Activated naive CD4-positive, alpha-beta T cell (primary cell): ENCODE measurements at places on chromosomes 6 and 20.
A peak's percentile ranks its signal among the peaks of the same experiment; 100 is the strongest.

DNA sequence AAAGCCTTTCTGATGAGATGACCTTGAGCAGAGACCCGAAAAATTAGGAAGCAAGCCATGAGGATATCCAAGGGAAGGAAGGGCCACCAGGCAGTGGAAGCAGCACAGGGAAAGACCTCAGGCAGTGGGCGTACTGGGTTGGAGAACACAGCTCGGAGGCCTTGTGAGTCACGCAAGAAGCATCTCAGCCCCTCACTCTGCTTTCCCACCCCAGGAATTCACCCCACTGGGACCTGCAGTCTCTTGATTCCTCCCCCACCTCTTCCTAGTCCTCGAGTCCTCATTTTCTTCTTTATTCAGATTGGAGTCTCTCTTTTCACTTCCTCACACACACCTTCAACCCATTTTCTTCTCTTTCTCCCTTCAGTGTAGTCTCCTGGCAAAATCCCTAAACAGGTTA, 27.0 kb downstream of the RPRD1B start:
- no peak for DNase-seq

GRCh38 chr6:161273274-161273751, 548 bp downstream of the AGPAT4 start:
- DNase-seq: peak; percentile 17

DNA sequence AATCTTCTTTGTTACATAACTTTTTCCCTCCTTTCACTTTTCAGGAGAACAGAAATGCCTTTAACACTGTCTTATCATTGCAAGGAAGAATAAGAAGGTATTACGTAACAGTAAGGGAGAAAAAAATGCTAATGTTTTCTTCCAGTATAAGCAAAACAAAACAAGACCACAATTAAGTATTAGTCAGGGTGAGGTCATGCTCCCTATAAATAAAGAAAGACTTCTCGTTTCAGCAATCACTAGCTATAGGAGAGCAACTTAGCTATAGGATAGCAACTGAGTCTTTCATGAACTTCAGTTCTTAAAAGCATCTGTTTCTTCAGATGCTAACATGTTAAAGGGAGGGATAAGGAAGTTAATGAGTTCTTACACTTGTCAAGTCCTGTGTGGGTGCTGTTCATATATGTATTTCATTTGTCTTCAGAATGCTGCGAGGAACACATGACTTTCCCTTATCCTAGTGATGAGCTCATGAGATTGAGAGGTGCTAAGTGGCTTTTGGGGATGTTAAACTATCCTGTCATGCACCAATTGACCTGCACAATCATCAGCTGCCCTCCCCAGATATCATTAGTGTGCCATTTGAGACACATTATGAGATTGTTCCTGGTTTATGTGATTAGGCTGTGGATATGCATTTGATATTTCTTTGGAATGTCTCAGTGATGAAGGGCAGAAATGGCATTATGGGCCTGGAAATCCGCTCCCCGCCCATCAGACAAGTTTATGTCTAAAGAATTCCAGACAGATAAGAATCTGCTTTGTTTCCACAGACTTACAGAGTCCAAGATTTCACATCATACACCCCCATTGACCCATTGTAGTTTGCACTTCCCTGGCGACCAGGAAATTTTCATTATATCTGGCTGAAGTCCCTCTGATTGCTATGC, 37.5 kb downstream of the LAMA4 start:
- DNase-seq: no peak

- no peak for DNase-seq
These were observed 42.0 kb upstream of the BPIFA2 start for GRCh38 chr20:33125983-33126382.

DNA sequence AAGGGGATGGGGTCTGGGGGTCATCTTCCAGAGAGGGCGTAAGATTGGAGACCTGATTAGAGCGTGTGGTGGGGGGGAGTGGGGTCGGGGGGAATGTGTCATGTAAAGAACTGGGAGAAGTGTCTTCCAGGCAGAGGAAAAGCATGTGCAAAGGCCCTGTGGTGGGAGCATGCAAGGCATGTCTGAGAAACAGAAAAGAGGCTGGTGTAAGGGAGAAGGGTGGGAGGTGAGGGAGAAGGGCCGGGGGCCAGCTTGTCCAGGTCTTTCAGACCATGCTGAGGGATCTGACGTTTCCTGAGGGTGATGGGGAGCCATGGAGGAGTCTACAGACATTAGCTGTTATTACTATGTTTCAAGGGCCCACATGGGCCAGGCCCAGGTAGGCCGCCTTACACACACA, 30.4 kb upstream of the FKBP1A start:
- no peak for DNase-seq

DNA sequence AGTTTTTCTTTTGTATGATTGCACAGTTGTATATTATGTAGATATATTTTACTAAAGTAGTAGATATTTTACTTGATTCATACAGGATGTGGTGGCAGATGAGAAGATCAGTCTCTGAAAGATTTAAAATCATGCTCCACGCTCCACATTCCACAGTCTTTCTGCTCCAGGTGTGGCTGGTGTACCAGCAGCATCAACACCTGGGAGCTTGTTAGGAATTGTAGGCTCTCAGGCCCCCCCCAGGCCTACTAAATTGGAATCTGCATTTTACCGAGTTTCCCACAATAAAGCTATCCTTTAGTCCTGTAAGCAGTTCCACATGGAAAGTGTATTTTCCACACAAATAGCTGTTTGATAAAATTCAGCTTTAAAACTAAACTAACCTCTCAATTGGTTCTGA, 537.4 kb downstream of the BCKDHB start:
- DNase-seq: no peak

DNA sequence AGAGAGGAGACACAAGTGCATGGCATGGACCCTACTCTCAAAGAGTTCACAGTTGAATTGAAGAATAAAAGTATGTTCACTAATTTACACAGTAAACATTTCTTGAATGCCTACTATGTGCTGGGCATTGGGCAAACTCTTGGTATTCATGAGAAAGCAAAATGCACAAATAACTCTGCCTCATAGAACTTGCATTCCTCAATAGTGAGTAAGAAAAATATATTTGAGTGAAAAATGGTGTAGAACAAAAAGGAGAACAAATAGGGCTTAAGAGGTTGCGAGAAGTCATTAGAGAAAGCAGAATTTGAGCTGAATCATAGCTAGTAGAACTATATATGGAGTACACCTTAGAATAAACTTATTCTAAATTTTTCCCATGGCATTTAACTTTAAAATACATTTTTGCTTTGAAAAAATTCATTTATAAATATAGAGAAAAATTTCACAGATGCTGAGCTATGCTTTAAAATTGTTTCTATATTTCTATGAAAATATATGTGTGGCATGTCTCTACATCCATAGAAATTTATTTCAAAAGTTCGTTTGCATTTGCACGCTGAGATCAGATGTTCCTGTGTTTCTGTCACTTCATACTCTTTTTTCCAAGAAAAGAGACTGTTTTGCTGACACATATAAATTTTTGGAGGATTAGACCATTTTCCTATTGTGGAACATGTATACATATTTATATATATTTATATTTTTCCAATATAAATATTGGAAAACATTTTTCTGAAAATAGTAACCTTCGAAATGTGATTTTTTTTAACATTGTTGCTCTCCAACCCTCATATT, 236.1 kb downstream of the KCNQ5 start:
- no peak for DNase-seq

DNA sequence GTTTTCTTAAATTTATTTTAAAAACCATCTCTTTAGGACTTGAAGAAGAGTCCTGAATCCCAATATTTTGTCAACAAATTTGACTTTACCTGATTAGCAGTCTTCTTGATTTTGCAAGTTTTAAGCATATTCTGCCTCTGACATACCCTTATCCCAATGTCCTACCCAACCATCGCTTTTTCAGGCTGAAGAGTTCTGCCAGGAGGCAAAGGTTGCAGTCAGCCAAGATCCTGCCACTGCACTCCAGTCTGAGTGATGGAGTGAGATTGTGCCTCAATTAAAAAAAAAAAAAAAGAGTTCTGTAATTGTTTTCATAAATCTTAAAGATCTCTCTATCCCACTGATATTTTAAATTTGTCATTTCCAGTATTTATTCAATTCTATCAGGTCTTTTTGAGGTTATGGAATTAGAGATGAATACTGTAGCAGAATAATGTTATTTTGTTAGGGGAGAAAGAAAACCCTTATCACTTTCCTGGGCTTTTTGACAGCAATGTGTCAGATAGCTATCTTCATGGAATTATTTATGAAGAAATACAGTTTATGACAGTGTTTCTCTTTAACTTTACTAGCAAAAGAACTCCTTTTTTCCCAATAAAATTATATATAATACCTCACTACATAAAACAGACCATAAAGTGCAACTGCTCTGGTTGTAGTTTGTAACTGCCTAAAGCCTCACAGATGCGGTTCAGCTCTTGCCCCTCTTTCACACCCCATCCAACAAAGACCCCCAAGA, 78.2 kb downstream of the IBTK start:
- no peak for DNase-seq

DNA sequence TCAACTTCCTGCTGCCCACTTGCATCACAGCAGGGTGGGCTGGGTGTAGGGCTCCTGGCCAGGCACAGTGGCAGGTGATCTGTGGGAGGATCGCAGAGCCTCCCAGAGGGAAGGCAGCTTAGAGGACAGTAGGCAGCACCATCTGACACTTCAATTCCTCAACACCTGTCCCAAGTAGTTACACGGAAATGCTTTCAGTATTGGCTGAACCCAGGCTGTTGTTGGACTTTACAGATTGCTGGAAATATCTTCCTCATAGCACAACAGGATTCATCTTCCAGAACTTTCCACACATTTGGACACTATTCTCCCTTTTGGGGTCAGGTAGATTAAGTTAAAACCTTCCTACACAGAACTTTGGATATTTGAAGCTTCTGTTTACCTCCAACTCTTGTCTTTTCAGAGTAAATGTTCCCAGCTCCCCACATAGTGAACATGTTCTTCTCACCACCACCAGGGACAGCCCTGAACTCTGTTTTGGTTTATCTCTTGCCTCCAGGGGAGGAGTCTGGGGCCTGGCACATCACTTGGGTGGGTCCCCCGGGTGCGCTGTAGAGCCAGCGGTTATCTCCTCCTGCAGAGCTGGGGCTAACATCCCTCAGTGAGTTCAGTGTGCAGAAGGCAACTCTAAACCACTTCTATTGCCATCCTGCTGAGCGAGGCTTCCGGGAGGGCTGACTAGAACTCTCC, 3.5 kb upstream of the SLC22A2 start:
- DNase-seq: no peak

- DNase-seq: no peak
These were observed 65.2 kb downstream of the CDS2 start for GRCh38 chr20:5191829-5192569.

GRCh38 chr20:54515793-54516628, 40.6 kb downstream of the DOK5 start:
- no peak for DNase-seq

DNA sequence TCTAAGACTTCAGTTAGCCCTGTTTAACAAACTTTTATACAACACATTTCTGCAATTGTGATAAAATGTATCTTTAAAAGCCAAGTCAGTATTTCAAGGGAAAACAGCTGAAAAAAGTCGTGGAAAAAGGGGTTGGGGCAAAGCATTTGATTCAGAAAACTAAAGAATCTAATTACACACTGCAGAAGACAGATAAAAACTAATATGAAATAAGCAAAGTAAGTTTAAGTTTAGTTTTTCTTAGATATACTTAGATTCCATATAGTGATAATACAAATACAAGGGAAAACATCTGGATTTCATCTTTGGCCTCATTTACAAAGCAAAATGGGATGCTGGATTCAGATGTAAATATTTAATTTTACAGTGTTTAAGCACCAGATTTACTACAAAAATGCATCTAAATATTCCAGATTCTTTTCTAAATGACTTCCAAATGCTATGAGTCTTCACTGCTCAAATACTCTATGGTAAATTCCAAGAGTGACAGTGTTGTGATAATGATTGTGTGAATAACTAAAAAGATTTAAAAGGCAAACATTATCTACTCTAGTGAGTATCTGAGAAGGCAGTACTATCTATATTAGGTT, 1.5 kb upstream of the ADNP start:
- no peak for DNase-seq

- no peak for DNase-seq
These were observed 137.7 kb downstream of the INSM1 start for GRCh38 chr20:20505554-20505953.

DNA sequence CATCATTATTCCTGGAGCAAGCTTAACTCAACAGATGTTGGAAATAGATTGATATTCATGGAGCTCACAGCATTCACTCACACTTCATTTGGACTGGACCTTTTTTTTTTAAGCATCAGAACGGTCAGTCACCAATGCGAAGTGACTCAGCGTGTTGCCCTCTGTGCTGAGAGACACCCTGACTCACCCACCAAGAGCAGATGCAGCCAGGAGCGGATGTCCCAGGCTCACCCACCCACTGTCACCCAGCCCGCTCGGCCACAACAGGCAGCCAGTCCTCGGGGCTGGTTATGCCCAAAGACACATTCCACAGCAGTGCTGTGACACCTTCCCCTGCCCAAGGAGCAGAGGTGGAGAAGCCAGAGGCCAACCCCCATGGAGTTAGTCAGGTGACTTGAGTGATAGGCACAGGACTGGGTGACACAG, 15.7 kb downstream of the RNASET2 start:
- no peak for DNase-seq

DNA sequence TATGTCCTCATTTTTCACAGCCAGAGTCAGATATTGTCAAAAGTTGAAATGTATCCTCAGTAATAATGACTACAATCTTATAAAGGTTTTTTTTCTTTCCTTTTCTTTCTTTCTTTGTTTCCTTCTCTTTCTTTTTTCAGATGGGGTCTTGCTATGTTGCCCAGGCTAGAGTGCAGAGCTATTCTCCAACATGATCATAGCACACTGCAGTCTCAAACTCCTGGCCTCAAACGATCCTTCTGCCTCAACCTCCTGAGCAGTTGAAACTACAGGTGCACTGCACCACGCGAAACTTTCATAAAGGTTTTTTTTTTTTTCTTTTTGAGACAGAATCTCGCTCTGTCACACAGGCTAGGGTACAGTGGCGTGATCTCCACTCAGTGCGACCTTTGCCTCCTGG, 31.1 kb upstream of the FOXA2 start:
- no peak for DNase-seq

GRCh38 chr6:3144571-3144970, 12.8 kb downstream of the TUBB2A start:
- no peak for DNase-seq

GRCh38 chr6:37048851-37049757, 43.6 kb downstream of the FGD2 start:
- peak; percentile 30 for DNase-seq
